ENCODE measurements at places on chromosomes 7 and 10.

DNA sequence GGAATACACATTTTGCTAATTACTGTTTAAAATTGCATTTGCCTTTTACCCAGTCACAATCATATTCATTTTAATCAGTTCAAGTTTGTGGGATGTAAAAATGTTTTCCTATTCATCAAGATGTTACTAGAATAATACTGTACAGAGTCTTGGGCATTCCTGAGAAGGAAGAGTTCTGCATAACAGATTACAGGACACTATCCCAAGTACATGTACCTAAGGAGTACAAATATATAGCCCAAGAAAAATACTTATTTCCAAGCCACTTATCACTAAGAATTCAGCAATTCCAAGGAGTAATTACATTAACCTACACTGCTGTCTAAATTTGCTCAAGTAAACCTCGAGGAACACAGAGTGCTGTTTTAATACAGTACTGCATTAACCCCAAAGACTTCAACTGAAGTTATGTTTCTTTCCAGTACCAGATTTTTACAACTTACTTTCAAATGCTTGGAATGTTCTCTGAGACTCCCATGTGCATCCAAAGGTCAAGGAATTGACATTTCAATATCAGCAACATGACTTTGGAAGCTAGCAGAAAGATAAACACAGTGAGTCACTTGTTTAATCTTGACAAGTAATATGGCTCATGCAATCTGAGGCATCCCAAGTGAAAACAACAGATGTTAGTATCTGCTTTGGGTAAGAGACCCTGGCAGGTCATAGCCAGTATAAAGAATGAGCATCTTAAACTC, 125.4 kb upstream of the BET1 start:
- DNase-seq, result no peak

- DNase-seq, result no peak
Observed at GRCh38 chr10:118349235-118349634, 7.1 kb upstream of the FAM204A start.

GRCh38 chr10:79342295-79342761, 4.9 kb upstream of the PPIF start:
- no peak for DNase-seq

DNA sequence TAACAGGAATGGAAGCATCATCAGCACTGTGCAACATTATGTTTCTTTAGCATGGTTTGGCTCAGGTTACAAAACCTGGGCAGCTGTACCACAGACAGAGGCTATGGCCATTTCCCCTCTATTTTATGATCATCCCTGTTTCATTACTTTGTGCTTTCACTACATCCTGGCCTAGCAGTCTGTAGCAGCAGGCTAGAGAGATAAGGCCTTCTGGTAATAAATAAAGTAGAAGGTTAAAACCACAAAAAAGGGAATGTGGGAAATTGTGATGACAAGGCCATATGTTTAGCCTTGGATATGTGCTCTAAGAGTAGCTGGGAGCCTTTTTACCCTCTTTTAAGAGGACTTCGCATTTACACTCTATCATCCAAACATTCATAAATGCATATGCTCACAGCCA, 266.2 kb upstream of the PHF14 start:
- no peak for DNase-seq

DNA sequence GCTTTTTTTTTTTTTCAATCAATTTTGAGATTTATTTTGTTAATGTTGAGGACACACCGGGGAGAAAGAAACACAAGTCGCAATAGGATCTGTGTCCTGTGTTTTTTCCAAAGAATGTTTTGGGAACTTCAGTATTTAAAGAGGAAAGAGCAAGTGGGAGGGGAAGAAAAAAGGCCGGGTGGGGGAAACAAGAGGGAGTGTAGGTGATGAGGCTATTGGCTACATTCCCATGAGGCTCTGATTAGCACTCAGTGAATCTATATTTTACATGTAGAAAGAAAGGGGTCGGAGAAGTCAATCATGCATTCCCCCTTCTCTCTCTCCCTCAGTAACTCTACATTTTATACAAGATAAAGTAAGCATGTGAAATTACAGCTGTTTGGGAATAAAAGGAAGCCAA, 4.1 kb downstream of the ZNF680 start:
- no peak for DNase-seq

DNA sequence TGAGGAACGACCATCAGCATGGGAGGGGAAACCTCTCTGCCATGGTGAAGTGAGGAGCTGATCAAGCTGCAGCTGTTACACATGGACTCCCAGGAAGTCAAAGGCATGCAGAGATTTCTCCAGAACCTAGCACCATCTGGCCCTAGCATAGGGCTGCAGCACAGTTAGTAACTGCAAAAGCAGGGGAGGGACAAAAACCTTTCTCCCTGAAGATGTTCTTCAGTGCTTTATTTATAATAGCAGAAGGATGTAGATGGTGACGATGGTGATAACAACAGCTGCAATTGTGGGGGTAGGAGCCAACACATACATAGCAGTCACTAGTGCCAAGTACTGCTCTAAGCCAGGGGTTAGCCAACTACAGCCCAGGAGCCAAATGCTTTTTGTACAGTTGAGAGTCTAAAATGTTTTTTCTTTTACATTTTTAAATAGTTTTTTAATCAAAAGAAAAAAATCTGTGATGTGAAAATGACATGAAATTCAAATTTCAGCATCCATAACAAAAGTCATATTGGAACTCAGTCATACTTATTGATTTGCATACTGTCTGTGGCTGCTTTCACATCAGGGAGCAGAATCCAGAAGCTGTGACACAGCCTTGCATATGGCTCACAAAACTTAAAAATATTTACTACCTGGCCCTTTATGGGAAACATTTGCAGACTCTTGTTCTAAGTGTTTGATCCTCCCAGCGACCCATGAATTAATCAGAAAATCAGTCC, 299.5 kb downstream of the ELMO1 start:
- no peak for DNase-seq

GRCh38 chr10:17872191-17873091, 63.3 kb downstream of the MRC1 start:
- DNase-seq, result no peak

DNA sequence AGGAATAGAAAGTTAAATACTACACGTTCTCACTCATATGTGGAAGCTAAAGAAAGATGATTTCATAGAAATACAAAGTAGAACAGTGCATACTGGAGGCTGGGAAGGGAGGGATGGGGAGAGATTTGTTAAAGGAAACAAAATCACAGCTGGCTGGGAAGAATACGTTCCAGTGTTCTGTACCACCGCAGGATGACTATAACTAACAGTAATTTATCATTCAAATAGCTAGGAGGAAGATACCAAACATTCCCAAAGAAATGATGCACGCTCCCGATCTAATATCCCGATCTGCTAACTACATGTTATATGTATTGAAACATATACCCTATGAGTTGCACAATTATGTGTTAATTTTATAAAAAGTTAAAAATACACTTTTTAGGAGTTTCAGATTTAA, 162.3 kb downstream of the ZMYND11 start:
- DNase-seq, result no peak

DNA sequence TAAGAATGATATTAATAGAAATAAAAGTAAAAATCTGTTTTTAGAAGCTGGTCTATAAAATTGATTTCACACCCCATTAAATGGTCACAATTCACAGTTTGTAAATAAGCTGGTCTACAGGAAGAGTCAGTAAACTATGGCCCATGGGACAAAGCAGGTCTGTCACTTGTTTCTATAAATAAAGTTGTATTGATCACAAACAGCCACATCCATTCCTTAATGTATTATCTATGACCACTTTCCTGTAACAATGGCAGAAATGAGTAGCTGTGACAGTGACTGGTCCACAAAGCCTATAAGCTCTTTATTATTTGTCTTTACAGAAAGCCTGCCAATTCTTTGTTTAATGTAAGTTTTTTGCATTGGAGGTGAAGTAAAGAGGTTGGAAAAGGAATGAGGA, 114.5 kb downstream of the SEMA3E start:
- DNase-seq, result no peak

GRCh38 chr7:121034929-121035328, 46.4 kb downstream of the CPED1 start:
- no peak for DNase-seq

GRCh38 chr7:143898810-143899209, 3.2 kb downstream of the TCAF1 start:
- DNase-seq, result no peak

DNA sequence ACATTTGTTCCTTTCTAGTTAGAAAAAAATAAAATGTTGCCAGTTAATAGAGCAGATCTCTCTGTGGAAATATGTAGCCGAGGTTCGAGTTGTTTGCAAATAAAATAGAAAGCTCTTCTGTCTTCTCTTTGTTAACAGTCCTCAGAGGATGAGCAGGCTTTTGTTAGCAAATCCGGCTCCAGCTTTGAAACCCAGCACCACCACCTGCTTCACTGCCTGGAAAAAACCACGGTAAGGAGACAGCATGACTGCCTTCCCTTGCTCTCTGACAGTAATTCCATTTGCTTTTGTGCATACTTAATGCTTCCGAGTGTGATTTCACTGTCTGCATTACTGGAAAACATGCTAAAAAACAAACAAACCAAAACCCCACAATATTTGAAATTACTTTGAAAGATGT, 115.6 kb downstream of the TSPAN12 start:
- DNase-seq, result no peak

DNA sequence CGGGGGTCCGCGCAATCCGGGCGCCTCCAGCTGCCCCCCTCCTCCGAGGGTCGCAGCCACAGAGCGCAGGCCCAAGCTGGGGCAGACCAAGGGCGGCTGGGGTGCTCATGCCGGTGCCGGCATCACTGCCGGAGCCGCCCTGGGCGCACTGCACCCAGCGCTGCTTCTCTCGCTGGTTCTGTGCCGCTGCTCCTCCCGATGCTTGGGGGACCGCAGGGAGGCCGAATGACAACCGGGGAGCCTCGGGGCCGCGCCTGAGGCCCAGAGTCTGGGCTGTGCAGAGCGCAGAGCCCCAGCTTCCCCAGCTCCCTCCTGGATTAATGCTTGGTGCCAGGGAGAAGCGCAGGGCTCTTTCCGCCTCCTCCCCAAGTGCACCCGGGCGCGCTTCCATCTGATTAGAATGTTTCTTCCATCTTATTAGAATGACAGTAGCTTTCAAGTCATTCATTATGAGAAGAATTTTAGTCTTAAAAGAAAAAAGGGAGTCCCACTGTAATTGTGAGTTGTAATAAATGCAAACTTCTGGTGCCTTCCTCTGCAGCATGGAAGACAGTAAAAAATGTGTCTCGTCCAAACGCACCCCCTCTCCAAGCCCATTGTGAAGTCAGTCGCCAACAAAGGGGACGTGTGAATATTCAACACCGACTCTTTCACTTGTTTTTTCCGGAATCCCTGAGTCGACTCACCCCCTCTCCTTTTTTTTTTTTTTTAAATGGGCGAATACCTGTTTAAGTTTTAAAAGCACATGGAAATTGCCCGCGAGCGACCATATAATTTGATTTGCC, 19.5 kb upstream of the PTF1A start:
- no peak for DNase-seq

DNA sequence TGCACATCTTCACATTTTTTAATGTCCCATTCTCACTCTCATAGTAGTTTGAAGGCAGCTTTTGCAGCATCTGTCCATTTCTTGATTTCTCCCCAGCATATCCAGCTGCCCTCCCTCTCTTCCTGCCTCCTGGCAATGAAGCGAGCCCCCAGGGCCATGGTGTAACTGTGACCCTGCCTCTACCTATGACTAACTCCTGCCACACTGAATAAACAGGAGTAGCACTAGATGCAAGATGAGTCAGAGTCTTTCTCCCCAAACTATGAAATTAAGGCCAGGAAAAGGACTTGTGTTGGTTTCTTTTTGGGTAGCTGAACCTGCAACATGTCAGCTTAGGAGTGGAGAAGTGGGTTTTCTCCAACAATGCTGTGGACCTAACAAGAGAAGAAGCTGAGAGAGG, 329.0 kb downstream of the RNLS start:
- no peak for DNase-seq

DNA sequence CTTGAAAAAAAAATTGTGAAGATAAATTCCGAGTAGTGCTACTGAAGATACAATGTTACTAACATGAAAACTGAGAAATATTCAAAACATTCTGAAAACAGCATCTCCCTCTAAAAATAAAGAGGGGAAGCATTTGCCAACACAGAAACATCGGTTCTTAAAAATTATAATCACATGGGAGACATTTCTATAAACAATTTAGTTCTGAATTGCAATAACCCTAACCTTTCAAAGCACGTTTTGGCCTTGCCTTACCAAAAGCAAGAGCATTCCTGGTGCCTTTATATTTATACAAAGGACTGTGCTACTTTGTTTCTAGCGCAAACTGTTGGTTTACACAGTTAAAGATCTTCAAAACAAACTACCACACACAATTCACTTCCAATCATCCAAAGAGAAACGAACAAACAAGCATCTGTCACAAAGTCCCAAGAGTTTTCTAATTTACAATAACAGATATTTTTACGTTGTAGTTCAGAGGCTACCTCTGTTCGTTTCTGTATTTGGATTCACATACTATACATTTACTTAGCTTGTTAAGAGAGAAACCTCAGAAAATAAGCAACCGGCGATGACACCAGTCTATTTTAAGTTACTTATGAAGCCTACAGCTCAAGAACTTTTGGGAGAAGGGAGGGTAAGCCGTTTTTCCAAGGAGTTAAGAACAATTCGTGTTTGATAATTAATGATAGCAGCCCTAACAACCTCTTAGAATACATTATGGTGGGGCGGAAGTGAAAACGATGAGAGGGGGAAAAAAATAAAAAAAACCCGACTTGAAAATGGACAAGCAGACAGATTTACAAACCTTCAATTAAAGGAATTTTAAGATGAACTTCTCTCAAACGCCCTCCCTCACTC, 1.3 kb downstream of the ABI1 start:
- DNase-seq, result no peak

DNA sequence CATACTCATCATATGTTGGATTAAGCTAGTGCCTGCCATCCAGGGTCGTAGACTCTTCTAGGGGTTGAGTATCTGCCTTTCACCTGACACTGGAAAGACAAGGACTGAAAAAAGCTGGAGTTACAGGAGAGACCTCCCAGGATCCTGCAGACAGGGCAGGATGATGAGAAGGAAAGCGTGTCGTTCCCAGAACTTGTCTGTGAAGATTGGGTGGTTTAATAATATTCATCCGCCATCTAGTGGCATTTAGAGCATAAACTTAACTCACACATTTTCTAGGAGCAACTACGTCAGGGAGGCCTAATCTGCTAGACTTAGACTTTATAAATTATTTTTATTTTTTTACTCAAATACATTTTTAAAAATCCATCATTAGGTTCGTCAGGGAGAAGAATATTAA, 59.6 kb downstream of the ADRB1 start:
- DNase-seq, result no peak

GRCh38 chr7:46292741-46293140, 371.7 kb upstream of the IGFBP3 start:
- DNase-seq, result no peak

DNA sequence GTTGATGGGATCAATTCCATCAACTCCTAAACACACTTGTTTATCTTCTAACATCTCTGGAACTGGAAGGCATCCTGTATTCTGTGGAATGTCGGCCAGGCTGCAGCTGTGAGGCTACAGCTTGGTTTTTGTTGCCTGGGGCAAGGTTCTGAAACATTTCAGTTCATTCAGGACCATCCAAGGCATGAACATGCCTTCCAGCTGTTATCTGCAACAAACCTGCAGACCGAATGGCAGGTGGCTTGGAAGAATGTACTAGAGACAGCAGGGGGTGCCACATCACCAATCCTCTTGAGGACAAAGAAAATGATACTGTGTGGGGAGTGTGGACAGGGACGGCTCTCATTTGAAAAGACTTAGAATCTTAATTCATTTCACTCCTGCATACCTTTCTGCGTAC, 12.4 kb downstream of the PAPOLB start:
- no peak for DNase-seq

- no peak for DNase-seq
Observed at GRCh38 chr7:117974891-117975290, 101.7 kb upstream of the CTTNBP2 start.
